ENCODE measurements at places on chromosomes 2 and 18.
A peak's percentile ranks its signal among the peaks of the same experiment; 100 is the strongest.

GRCh38 chr2:197324801-197325200 is 14.2 kb upstream of the ANKRD44 start:
- no peak for DNase-seq

DNA sequence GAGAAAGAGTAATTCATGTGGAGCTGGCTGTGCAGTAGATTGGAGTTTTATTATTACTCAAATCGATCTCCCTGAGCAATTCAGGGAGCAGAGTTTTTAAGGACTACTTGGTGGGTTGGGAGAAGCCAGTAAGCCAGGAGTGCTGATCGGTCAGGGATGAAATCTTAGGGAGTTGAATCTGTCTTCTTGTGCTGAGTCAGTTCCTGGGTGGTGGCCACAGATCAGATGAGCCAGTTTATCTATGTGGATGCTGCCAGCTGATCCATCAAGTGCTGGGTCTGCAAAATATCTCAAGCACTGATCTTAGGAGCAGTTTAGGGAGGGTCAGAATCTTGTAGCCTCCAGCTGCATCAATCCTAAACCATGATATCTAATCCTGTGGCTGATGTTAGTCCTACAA is 17.0 kb upstream of the UGT1A8 start:
- no peak for DNase-seq

- DNase-seq = no peak
These were observed 555.5 kb upstream of the LRRTM4 start for GRCh38 chr2:78077633-78078032.

GRCh38 chr2:125615438-125615837 is 1040.5 kb upstream of the GYPC start:
- DNase-seq = no peak

GRCh38 chr2:191571163-191571769 is 106.7 kb upstream of the NABP1 start:
- DNase-seq = no peak

DNA sequence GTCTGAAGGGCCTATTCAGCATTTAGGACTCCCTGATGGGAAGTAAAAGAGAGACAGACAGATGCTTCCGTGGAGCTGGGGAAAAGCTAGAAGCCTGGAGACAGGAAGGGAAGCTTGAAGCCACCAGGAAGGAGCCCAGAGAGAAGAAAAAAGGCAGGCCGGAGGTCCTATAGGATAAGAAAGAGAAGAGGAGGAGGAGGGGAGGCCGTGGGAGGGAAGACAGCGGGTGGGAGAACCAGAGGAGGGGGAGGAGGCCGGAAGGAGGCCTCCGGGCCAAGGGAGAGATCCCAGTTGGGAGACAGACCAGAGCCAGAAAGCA is 107.1 kb upstream of the PKDCC start:
- no peak for DNase-seq

DNA sequence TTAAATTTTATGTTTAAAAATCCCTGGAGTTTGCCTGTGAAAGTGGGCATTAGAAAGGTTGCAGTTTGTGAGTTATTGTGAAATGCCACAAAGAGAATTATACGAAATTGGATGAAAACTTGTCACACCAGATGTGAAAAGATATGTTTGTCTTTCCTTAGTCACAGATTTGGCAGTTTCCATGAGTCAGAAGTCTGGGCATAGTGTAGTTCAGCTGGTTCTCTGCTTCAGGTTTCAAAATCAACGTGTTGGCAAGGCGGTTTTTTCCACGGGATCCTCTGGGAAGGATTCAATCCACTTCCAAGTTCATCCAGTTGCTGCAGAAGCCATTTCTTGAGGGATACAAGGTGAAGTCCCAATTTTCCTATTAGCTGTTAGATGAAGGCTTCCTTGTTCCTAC is 658.0 kb upstream of the CDH2 start:
- DNase-seq = no peak

DNA sequence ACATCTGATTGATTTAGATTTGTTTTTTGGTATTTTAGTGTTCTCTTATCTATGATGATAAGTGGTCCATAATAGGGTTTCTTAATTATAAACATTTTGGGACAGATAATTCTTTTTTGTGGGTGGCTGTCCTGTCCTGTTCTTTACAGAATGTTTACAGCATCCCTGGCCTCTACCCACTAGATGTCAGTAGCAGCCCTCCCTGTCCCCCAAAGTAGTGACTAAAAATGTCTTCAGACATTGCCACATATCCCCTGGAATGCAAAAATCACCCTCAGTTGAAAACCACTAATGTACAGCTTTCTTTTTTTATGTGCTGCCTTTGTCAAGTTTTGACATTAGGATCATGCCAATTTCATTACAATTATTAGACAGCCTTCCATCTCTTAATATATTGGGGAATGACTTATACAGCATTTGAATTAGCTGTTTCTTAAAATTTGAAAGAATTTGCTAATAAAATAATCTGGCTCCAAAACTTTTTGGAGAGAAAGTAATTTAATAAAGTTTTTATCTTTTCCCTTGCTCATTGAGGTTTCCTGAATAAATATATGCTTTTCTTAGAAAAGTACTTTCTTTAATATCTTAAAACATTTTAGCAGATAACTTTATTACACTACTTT is 19.5 kb downstream of the WIPF1 start:
- DNase-seq = no peak

GRCh38 chr2:152036611-152037469 is 62.0 kb downstream of the CACNB4 start:
- peak; percentile 62 for DNase-seq

DNA sequence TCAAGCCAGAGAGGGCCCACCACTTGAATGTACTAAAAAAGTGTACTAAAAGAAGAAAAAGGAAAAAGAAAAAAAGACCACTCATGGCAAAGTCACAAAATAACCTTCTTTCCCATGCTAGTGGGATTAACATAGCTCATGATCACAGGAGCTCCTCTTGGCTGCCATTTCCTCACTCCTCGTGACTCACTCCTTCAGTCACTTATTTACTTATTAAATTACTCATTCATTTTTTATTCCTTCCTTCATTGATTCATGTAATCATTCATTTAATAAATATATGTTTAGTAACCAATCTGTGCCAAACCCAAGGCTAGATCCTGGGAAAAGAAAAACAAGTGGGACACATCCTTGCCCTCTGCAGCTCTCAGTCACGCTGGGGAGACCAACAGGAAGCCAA is 300.5 kb downstream of the INSIG2 start:
- DNase-seq = no peak

GRCh38 chr18:55047546-55047945 is 88.3 kb upstream of the CCDC68 start:
- DNase-seq = no peak

- no peak for DNase-seq
These were observed 623.1 kb downstream of the CCDC85A start for GRCh38 chr2:56806924-56807323.

All from NCI-H1930 (cell line).